SW 1271 (cell line): ENCODE measurements at places on chromosomes 2 and 18.

DNA sequence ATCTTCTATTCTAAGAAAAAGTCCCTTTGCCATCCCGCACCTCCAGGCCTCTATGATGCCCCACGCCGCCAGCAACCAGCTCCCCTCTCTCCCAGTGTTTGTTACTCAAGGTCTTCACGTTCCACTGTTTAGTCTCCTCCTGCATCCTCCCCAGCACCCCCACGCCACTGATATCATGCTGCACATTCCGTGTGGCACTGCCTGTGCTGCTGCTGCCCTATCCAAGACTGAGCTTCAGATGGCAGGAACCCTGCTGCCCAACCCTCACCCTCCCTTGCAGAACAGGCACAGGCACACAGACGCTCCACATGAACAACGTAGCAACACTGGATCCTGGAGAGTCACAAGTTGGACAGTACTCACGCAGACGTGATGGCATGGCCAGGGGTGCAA lies 35.3 kb downstream of the MYO5B start:
- no peak for DNase-seq

GRCh38 chr18:36328916-36329315 lies 31.4 kb downstream of the FHOD3 start:
- no peak for DNase-seq

DNA sequence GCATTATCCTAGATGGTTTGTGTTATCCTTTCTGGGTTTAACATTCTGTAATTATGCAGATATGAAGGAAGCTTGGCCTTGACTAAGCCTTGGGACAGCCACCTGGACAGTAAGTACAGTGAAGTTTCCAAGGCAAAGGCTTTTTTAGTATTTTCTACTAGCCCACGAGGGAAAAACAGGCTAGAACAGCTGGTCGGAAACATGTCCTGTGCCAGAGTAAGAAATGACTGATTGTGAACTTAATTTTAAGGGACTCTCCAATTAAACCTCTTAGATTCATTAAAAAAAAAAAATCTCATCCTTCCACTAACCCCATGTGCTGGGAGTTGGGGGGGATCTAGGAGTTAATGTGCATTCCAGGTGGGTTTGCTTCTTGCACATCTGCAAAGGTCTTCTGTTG lies 720.8 kb downstream of the SLC4A3 start:
- DNase-seq = no peak

DNA sequence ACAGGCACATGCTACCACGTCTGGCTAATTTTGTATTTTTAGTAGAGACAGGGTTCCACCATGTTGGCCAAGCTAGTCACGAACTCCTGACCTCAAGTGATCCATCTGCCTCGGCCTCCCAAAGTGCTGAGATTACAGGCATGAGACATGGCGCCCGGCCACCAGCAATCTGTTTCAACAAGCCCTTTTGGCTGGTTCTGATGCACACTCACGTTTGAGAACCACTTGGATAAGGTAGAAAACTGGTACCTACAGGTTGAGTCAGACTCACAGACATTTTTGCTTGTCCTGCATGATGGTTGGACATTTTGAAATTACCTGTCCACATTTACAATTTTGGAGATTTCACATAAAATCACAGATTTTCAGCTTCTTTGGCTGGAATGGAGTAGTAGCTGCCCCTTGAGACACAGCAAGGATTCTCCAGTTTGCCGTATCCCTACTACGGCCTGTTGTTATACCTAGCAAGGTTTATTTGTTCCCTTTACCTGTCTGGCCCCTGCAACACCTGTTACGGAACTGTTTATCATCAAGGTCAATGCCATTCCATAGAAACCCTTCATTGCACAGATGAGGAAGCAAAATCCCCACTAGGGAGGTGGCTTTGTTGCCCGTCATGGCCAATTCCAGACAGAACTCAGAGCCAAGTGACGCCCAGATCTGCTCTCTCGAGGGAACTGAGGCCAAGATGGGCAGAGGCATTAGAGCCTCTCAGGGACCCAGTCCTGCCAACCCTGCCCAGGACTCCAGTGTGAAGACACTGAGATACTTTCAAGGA lies 31.4 kb upstream of the IGFBP2 start:
- no peak for DNase-seq

DNA sequence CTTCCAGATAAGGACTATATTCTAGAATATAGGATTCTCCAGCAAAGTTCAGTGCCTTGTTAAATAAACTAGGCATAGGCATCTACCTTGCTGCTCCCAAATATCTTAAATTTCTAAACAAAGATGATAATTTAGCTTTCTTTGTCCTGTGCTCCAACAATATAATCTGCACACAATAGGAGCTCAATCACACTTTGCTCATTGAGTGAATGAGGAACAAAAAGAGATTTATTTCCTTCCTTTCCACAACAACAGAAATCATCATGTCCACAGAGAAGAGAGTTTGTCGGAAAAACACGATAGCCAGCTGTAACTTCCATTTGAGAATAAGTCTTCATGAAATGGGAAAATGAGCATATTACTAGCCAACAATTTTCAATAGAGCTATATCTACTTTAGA lies 256.7 kb downstream of the TCF4 start:
- DNase-seq = no peak

- no peak for DNase-seq
Observed at GRCh38 chr18:59233017-59233410, 13.1 kb downstream of the GRP start.

- no peak for DNase-seq
Observed at GRCh38 chr2:37068686-37069085, 15.5 kb downstream of the HEATR5B start.

DNA sequence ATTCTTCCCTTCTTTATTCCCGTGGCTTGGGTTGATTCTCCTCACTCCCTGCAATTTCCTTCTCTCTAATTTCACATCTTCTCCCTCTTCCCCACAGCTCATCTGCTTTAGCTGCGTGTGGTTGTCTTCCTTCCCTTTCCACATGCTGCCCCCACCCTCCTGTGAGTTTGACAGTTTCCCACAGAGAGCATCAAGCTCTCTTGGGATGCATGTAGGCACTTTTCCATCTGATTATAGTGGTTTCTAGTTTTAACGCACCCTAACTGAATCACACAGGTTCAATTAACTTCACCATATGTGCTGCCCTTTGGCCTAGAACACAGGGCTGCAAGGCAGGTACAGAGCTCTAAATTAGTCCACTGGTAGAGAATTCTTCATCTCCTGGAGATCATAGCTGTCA lies 110.5 kb downstream of the TACR1 start:
- DNase-seq = no peak

DNA sequence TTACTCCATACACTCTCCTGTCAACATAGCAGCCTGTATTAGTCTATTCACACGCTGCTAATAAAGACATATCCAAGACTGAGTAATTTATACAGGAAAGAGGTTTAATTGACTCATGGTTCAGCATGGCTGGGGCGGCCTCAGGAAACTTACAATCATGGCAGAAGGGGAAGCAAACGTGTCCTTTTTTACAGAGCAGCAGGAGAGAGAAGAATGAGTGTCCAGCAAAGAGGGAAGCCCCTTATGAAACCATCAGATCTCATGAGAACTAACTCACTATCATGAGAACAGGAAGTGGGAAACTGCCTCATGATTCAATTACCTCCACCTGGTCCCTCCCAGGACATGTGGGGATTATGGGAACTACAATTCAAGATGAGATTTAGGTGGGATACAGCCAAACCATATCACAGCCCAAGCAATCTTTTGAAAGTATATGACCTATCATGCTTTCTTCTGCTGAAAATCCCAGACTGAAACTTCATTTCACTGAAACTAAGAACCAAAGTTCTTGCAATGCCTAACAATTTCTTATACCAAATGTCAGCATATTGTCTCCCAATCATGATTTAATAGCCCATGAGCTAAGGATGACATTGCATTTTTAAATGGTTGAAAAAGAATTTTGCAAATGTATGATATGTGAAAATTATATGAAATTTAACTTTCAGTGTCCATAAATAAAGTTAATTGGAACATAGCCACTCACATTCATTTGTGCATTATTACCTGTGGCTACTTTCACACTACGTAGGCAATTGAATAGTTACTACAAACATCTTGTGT lies 686.8 kb upstream of the ZEB2 start:
- DNase-seq = no peak

DNA sequence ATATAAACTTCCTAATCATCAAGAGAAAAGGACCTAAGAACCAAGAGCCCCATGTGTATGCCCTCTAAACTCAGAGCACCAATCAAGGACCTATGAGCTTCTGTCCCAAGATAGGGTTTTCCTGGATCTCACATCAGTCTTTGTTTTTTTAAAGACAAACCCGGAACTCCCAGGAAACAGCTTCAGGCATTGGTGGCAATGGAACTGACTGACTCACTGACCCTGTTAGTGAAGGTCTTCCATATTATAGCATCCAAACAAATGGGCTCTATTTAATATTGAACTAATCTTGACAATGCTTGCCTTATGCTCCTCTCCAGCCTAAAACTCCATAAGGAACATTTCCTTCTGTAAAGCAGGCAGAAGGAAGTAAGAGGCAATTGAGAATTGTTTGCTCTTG lies 63.5 kb upstream of the RPE start:
- DNase-seq = no peak

DNA sequence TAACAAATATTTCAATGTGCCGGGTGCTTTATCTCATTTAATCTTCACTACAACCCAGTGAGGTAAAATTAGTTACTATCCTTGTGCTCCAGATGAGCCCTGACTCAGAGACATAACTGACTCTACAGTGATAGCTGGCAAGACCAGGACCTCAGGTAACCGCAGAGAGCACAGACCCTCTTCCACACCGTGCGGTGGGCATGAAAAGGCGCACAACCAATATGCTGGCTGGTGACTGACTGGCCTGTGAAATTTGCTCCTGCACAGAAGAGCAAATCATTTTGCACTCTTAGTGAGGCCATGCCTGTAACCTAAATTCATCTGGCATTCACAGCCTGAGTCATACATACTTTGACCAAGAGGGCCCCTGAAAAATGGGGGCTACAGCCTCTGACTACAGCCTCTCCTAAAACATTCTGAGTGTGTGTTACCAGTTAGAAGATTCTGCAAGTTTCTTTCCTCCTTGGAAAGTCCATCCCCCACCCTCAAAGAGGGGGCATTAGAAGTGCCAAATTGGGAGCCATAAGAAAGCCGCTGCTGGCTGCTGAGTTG lies 22.4 kb upstream of the MSGN1 start:
- DNase-seq = no peak

- peak; percentile 9 for DNase-seq
Observed at GRCh38 chr2:191635333-191636234, 42.4 kb upstream of the NABP1 start.

DNA sequence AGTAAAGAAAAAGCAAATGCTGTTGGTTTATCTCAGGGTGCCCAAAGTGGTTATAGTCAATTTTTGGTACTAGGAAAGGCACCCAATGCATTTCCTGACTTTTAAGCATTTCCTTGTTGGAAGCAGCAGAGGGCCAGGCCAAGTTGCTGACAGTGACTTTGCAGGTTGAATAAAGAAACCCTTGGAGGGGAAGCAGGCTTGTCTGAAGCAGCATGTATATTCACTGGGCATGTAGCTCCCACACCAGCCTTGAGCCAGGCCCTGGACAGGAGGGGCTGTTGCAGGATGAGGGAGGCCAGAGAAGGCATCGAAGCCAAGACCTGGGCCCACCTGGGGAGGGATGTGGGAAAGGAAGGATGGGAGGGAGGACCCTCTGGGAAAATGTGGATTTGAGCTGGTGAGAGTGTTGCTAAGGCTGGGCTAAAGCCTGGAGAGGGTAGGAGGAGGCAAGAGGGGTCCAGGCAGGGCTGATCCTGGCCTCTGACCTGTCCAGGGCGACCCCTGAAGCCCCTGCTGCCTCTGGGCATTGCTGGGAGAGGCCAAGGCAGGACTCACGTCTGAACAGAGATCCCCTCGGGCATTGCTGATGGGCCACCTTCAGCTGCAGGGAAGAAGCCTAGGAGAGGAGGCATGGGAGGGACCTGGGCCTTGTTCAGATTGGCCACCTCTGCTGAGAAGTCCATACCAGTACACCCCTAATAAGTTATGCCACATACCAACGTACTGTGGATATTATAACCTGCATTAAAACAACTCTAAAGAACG lies 79.6 kb downstream of the STPG4 start:
- no peak for DNase-seq

GRCh38 chr2:174839662-174840061 lies 75.4 kb upstream of the CHRNA1 start:
- no peak for DNase-seq

- no peak for DNase-seq
Observed at GRCh38 chr18:59052965-59053820, 86.5 kb upstream of the SEC11C start.

DNA sequence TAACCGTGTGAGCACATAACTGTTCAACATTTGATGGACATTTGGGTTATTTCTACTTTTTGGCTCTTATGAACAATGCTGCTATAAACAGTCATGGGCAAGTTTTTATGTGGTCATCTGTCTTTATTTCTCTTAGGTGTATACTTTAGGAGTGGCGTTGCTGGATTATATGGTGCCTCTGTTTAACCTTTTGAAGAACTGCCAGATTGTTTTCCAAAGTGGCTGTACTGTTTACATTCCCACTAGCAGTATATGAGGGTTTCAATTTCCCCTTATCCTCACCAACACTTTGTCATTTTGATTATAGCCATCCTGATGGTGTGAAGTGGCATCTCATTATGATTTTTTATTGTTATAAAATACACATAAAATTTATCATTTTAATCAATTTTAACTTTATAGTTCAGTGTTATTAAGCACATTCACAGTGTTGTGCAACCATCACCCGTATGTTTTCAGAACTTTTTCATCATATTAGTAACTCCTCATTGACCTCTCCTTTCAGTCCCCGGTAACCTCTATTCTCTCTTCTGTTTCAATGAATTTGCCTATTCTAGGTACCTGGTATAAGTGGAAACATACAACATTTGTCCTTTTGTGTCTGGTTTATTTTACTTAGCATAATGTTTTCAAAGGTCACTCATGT lies 55.4 kb downstream of the EML4 start:
- DNase-seq = no peak
